ENCODE measurements at places on chromosomes 5 and 9. TPM values are rescaled to one million over a fixed set of nuclear protein-coding genes. Genes with fewer than 3 reads are reported as not detected.
A peak's percentile ranks its signal among the peaks of the same experiment; 100 is the strongest.

GRCh38 chr5:171989946-171990712, 16.3 kb downstream of the FBXW11 start:
- H3K36me3 ChIP-seq, result peaks cover under 1% of the 10 kb centered on the region
- no peak for DNase-seq
- H3K4me1 ChIP-seq, result peaks cover 15% of the 10 kb centered on the region

DNA sequence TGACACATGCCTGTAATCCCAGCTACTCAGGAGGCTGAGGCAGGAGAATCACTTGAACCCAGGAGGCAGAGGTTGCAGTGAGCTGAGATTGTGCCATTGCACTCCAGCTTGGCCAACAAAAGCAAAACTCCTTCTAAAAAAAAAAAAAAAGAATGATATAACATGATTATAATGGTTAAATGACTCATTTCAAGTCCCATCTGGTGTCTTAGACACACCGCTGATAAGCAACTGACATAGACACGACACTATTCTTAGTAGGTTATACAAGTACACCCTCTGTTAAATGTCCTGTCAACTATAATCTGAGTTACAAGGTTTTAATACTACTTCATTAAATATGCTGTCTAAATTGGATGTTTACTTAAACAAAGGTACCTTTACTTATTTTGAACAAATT, 405.3 kb upstream of the CLINT1 start:
- H3K36me3 ChIP-seq, result no peaks in the 10 kb centered on the region
- H3K4me1 ChIP-seq, result no peaks in the 10 kb centered on the region
- no peak for DNase-seq
- H3K27me3 ChIP-seq, result no peaks in the 10 kb centered on the region
- no peak overlapping the region for H3K4me3 ChIP-seq

GRCh38 chr5:169521366-169521983, 62.1 kb upstream of the SPDL1 start:
- H3K27me3 ChIP-seq, result no peaks in the 10 kb centered on the region
- H3K4me1 ChIP-seq, result no peaks in the 10 kb centered on the region
- DNase-seq, result peak; percentile 78
- no peaks in the 10 kb centered on the region for H3K36me3 ChIP-seq
- H3K27ac ChIP-seq, result no peak overlapping the region

DNA sequence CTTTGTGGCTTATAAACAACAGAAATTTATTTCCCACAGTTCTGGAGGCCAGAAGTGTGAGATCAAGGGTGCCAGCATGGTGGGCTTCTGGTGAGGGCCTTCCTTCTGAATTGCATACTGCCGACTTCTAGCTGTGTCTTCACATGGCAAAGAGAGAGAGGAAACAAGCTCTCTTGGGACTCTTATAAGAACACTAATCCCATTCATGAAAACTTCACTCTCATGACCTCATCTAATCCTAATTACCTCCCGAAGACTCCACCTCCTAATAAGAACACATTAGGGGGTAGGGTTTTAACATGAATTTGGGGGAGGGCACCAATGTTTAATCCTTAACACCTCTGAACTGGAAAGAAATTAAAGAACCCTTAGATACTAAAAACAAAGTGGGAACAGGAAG, 75.9 kb upstream of the MINAR2 start:
- no peak overlapping the region for H3K27ac ChIP-seq
- no peak overlapping the region for H3K4me3 ChIP-seq
- DNase-seq, result no peak
- H3K36me3 ChIP-seq, result no peaks in the 10 kb centered on the region

DNA sequence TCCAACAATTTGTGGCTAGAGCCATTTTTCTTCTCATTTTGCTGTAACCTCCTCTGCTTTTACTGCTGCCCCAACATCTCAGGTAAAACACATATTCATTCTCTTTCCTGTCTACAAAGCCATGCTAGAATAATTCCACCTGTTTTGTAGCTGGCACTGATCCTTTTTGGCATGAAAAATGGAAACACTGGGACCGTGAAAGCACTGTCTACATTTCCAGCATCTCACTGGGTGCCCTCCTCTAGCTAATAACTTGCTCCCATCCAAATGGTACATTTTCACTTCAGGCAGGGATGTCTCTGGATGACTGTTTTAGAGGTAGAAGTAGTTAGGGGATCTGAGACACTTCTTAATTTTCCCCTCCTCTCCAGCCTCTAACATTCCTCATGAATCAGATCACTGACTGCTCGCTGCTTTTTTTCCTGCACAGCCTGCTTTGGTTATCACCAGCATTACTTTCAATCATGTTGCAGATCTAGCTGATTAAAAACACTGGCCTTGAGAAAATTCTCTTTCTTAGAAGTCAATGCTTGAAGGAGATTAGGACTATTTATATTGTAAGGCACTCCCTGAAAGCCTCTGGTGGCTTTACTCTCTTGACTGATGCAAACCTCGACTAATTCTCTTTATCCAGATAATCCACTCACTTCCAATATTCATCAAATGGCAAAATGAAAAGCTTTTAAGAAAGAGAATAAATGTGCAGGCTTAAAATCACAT, 1312.6 kb upstream of the DMAC1 start:
- no peaks in the 10 kb centered on the region for H3K27me3 ChIP-seq
- no peaks in the 10 kb centered on the region for H3K4me1 ChIP-seq
- no peak overlapping the region for H3K27ac ChIP-seq
- no peak for DNase-seq
- H3K36me3 ChIP-seq, result no peaks in the 10 kb centered on the region
- H3K4me3 ChIP-seq, result no peak overlapping the region

GRCh38 chr9:84438391-84438790, 97.8 kb upstream of the SLC28A3 start:
- no peaks in the 10 kb centered on the region for H3K27me3 ChIP-seq
- no peak for DNase-seq
- no peak overlapping the region for H3K4me3 ChIP-seq
- H3K27ac ChIP-seq, result no peak overlapping the region
- H3K36me3 ChIP-seq, result no peaks in the 10 kb centered on the region

- DNase-seq, result no peak
- no peak overlapping the region for H3K4me3 ChIP-seq
- H3K27me3 ChIP-seq, result peaks cover 3% of the 10 kb centered on the region
- H3K4me1 ChIP-seq, result no peaks in the 10 kb centered on the region
- H3K27ac ChIP-seq, result no peak overlapping the region
Observed at GRCh38 chr5:76384705-76385104, 18.4 kb upstream of the IQGAP2 start.

DNA sequence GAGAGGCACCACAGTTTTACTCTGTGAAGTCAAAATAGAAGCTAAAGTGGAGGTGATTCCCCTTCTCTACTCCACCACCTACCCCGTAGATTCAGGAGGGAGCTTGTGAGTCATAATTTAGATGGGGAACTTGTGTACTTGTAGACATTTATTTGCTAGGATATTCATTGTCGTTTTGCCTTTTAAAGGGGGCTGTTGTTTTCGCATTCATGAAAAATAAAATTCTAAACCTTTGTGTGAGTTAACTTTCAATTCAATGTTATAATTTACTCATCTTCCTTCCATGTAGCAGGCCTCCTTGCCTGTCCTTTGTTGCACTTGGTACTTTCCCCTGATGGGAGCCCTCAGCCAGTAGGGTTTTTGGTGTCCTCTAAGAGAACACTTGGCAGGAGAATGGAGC, 22.0 kb downstream of the SECISBP2 start:
- peaks cover 100% of the 10 kb centered on the region for H3K36me3 ChIP-seq
- H3K27ac ChIP-seq, result no peak overlapping the region
- H3K4me1 ChIP-seq, result no peaks in the 10 kb centered on the region
- no peaks in the 10 kb centered on the region for H3K27me3 ChIP-seq

DNA sequence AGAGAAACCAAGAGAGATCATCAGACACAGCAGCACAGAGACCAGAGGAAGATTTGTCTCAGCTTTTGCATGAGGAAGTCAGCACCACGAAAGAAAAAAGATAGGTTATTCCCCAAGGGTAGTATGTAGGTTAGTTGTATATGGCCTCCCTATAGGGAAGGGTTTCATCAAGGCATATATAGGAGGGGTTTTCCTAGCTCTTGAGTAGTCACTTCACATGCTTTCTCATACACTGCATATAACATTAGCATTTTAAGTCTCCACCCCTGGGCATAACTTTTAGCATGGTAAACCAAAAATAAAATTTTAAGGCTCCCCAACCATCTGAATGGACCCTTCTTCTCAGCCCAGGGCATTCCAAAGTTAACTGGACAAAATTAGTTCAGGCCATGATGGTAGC, 1571.6 kb upstream of the ACO1 start:
- no peaks in the 10 kb centered on the region for H3K4me1 ChIP-seq
- no peaks in the 10 kb centered on the region for H3K27me3 ChIP-seq
- no peak overlapping the region for H3K27ac ChIP-seq
- H3K36me3 ChIP-seq, result no peaks in the 10 kb centered on the region
- H3K4me3 ChIP-seq, result no peak overlapping the region

- peak overlapping the region; percentile 74 for H3K4me3 ChIP-seq
- no peak for DNase-seq
- H3K27me3 ChIP-seq, result no peaks in the 10 kb centered on the region
- H3K27ac ChIP-seq, result peak overlapping the region; percentile 94
Observed at GRCh38 chr9:99905833-99906402, 536 bp upstream of the STX17 start.

IL9 gene
- total RNA-seq, result not detected

PTGER4 gene
- total RNA-seq, result 7.3 TPM

OR13C2 gene
- not detected for total RNA-seq

RFESD gene
- 3.5 TPM for total RNA-seq

DDX4 gene
- total RNA-seq, result not detected

PCA3 gene
- not detected for total RNA-seq

PARP8 gene
- 9.9 TPM for total RNA-seq

LRRC14B gene
- total RNA-seq, result 80.0 TPM

PCDHAC2 gene
- total RNA-seq, result 0.83 TPM

UBE2D2 gene
- total RNA-seq, result 132 TPM
